ENCODE measurements at places on chromosomes 12 and 14.

DNA sequence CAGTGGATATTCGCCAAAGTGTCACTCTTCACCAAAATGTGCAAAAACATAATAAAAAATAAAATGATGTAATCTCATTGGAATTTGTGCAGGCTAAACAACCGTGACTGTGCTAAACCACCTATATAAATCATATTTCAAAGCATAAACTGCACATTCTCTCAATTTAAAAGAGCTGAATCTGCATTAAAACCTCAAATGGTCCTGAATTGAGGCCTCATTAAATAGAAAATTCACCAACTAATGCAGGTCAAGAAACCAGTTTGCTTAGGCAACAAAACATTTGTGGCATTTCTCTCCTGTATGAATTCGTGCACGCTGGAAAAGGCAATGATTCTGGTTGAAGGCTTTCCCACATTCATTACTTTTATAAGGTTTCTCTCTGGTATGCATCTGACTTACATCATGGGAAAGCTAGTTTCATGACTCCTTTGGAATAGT lies 80.1 kb upstream of the IFNG-AS1 start:
- no peak for DNase-seq

GRCh38 chr14:24960816-24961215 lies 89.1 kb downstream of the STXBP6 start:
- no peak for DNase-seq

- DNase-seq, result no peak
Measured at GRCh38 chr12:11497995-11498394, 102.6 kb upstream of the PRB2 start.

DNA sequence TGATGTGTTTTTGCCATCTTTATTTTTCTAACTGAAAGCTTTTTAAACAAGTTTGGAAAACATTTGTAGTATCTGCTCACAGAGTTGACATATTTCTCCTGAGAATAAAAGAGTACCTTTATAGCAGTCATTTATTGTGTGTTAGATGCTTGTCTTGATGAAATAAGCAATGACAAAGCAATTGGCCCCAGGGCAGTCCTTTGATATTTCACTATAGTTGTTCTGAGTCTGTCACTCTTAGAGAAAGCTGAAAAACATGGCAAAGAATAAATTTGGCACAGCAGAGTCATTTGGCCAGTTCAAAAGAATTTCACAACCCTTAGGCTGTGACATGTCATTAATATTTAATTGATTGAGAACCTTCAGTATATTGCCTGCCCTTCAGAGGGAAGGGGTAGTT lies 166.2 kb downstream of the PTPRO start:
- no peak for DNase-seq

DNA sequence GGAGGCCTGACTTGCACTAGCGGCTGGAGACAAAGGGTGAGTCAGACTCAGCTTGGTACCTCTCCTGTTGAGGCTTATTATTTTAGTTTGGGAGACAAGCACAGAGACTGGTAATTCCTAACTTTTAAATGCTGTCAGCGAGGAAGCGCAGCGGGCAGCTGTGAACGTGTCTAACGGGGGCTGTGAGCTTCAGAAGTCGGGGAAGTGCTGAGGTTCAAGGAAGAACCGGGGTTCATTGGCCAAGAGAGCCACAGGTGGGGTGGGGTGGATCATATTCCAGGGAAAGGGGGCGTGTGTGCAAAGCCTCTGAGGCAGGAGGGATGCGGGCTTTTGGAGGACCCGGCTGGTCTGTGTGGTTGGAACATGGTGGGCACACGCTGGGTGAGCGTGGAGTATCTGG lies 36.1 kb upstream of the ADGRD1 start:
- DNase-seq, result no peak

DNA sequence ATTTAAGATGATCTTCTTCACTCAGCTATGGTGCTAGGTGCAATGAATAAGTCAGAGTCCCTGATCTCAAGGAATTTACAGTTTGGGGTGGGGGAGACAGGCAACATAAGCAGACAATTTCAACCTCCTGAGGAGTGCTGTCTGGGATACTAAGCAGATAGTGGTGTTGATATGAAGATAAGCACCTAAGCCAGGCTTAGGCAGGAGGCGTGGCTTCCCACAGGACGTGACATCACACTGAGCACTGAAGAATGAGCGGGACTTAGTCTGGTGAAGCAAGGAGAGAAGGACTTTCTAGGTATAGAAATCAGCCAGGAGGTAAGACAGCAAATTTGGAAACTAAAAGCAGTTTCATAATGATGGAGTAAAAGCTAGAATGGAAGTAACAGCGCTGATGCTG lies 6.8 kb downstream of the PRPH start:
- DNase-seq, result no peak

DNA sequence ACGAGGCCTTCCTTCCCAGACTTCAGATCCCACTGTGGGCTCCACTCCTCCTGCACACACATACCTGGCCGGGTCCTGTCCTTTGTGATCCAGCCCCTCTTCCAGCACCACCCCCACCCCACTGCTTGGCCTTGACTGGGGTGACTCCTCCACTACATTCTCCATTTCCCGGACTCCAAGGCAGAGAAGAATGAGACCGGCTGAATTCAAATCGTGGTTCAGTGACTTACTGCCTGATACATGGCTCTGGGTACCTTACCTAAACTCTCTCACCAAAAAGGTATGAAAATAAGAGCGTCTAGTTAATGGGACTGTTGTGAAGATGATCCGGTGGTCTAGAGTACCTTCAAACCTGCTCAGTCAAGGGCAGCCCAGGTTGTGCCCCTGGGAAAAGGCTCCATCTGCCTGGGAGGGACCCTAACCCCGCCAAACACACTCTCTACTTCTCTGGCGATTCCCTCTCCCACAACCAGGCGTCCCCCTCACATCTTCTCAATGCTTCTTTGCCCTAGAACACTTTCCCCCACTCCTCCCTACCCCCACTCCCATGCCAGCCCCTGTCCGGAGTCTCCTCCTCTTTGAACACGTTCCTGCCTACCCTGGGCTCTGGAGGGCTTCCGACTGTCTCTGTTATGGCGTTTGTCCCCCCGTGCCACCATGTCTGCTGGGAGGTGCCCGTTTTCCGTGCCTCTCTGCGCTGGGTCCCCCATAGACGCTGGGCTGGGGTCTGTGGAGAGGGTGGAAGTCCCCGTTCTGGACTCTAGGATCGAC lies 1.5 kb upstream of the ZBTB42 start:
- DNase-seq, result no peak

DNA sequence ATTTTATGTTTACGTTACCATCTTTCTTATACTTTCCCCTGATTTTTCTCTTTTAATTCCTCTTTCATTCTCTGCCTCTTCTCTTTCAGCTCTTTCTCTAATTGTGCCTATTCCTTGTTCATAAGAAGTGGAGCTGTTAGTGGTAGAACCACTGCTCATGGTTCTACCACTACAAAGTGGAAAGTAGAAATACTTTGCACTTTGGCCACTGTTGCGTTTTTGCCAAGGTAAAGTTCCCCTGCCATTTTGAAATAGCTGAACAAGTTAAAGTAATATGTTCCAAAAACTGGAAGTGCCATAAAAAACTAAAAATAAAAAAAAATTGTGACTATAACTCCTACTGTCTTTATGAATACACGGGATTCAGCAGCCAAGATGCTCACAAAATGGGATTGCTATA lies 130.6 kb downstream of the MON2 start:
- DNase-seq, result no peak

DNA sequence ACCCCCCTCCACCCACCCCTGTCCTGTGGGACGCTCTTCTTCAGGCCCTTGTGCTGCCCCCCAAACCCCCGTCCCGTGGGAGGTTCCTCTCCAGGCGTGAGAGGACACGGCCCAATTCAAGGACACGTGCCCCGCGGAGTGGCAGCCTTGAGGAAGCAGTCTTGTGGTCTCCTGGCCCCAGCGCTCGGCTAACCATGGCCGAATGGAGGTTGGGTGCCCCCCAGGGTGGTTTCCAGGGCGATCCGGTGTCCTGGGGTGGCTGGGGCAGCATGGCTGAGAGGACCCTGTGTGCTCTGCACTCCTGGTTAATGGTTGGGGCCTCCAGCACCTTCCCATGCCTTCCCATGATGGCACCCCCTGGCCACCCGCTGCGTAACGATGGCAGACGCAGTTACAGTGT lies 53.6 kb downstream of the LRCOL1 start:
- DNase-seq, result no peak

- no peak for DNase-seq
Measured at GRCh38 chr12:97375310-97375709, 87.3 kb upstream of the RMST start.

DNA sequence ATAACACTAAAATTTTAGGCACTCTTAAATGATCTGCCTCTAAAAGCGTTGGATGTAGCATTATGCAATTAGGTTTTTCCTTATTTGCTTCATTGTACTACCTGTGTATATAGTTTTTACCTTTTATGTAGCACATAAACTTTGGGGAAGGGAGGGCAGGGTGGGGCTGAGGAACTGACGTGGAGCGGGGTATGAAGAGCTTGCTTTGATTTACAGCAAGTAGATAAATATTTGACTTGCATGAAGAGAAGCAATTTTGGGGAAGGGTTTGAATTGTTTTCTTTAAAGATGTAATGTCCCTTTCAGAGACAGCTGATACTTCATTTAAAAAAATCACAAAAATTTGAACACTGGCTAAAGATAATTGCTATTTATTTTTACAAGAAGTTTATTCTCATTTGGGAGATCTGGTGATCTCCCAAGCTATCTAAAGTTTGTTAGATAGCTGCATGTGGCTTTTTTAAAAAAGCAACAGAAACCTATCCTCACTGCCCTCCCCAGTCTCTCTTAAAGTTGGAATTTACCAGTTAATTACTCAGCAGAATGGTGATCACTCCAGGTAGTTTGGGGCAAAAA lies 4.1 kb downstream of the CDKN1B start:
- DNase-seq, result no peak

- no peak for DNase-seq
Measured at GRCh38 chr12:16036073-16036472, 124.9 kb downstream of the DERA start.

- no peak for DNase-seq
Measured at GRCh38 chr12:40238979-40239378, 14.2 kb downstream of the LRRK2 start.

DNA sequence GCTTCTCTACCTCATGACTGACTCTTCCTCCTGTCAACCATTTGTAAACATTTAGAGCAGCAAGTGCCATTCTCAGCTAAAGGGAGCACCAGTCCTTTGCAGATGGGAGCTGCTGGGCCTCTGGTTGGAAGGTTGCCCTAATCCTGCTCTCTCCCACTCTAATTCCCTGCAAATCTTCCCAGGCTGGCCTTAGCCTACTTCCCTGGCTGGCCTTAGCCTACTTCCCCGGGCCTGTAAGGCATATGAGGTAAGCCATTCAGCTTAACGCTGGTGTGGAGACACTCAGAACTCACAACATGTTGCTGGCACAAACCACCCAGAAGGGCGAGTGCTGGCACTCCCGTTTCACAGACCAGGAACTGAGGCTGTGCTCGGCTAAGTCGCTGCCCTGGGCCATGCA lies 69.0 kb downstream of the CPSF2 start:
- no peak for DNase-seq

DNA sequence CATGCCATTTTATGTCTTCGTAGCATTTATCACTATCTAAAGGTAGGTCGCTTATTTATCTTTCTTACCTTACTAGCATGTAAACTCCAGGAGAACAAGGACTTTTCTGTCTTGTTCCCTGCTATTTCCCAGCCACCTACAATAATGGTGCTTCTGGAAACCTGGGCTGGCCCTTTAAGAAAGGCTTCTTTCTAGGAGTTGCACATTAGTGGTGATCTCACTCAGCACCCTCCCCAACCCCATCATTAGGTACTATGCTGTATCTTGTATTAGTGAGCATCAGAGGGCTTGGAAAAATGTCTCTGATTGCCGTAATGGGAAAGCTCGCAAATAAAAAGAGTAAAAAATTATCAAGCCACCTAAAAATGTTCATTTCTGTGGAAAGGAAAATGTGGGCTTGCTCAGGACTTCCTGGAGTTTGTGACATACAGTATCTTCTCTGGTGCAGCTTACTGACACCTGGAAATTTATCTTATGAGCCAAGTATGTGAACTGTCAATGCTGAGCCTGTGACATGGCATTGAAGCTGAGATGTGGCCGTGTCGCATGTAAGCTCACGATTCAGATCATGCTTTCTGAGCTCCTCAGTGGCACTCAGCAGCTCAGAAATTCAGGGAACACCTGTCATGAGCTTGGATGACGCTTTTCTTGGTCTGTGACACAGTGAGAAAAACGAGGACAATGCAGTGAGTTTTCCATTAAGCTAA lies 12.4 kb downstream of the CCDC92 start:
- DNase-seq, result no peak

DNA sequence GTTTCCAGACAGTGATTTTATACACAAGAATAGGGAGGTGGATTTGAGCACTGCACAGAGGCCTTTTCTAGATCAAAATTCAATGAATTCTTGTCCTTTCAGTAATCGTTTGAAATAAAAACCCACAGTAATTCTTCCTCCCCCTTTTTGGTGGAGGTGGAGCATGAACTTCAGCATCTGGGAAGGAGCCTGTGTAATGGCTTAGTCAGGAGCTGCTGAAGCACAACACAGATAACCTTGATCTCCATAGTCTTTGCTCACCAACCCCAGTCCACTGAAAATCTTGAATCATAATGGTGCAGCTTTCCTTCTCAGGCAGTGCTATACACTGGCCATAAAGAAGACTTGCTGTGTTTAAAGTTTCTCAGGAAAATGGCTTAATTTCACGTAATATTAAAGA lies 6.4 kb upstream of the TBPL2 start:
- no peak for DNase-seq

- DNase-seq, result no peak
Measured at GRCh38 chr14:94021001-94021400, 5.1 kb upstream of the OTUB2 start.

GRCh38 chr14:56129933-56130332 lies 11.7 kb downstream of the PELI2 start:
- no peak for DNase-seq
